ENCODE measurements at places on chromosomes 3 and 15. TPM values are rescaled to one million over a fixed set of nuclear protein-coding genes. Genes with fewer than 3 reads are reported as not detected.

DNA sequence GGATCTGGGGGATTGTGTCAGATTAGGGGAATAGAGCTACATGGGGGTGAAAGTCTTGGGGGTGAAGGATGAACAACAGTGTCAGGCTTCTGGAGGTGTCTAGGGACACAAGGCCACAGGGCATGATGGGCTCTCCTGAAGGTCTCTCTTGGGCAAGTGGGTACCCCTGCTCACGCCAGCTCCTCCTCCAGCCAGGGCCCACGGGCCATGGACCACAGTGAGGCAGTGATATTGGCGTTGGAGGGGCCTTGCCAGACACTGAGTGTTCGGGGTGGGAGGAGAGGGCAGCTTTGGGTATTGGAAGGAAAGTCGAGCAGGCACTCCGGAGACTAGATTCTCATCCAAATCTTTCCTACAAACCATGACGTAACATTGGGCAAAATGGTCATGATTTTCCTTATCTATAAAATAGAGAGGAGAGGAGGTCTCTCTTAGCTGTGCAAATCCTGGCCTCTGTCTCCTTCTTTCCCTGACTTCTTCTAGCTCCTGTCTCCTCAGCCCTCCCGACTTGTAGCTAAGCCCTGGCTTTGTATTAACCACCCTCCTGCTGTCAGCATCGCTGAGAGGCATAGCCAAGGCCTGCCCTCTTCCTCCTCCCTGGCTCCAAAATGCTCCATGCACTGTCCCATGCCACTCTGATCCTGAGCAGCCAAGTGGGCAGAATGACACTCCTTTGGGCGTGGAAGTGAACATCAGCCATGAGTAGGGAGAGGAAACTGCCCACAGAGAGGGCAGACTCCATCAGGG is 24.0 kb upstream of the SRP14 start:
- H3K27ac ChIP-seq: no peak overlapping the region
- no peak overlapping the region for H3K4me3 ChIP-seq
- no peaks in the 10 kb centered on the region for H3K27me3 ChIP-seq
- no peak for DNase-seq
- no peaks in the 10 kb centered on the region for H3K36me3 ChIP-seq
- peaks cover 27% of the 10 kb centered on the region for H3K4me1 ChIP-seq

GRCh38 chr15:64767203-64767602 is 8.2 kb downstream of the RBPMS2 start:
- H3K4me1 ChIP-seq: peaks cover 18% of the 10 kb centered on the region
- no peak overlapping the region for H3K4me3 ChIP-seq
- DNase-seq: no peak
- H3K36me3 ChIP-seq: no peaks in the 10 kb centered on the region

DNA sequence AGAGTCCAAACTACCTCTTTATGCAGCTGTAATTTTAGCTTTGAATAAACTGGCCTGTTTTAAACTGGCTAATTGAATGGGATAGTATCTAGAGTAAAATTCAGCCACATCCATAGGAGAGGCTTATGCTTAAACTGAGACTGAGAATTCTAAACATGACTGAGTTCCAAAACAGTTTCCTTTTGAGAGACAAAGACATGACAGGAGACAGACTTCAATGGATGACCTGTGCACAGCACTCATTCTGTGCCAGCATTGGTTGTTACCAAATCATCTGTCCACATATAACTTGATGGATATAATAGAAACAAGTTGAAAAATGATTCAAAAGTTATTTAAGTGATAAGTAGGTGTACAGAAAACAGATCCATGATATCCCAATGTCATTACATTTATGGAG is 20.9 kb downstream of the IL12A start:
- H3K27me3 ChIP-seq: peaks cover 2% of the 10 kb centered on the region
- H3K36me3 ChIP-seq: no peaks in the 10 kb centered on the region
- no peak overlapping the region for H3K27ac ChIP-seq
- no peak overlapping the region for H3K4me3 ChIP-seq
- no peaks in the 10 kb centered on the region for H3K4me1 ChIP-seq
- no peak for DNase-seq

GRCh38 chr3:140206196-140207040 is 271.4 kb downstream of the CLSTN2 start:
- H3K27ac ChIP-seq: no peak overlapping the region
- H3K4me3 ChIP-seq: no peak overlapping the region

- no peak overlapping the region for H3K27ac ChIP-seq
- no peaks in the 10 kb centered on the region for H3K27me3 ChIP-seq
- peaks cover 2% of the 10 kb centered on the region for H3K36me3 ChIP-seq
- H3K4me3 ChIP-seq: no peak overlapping the region
- H3K4me1 ChIP-seq: no peaks in the 10 kb centered on the region
Measured at GRCh38 chr3:160280836-160281235, 55.6 kb downstream of the C3orf80 start.

- no peaks in the 10 kb centered on the region for H3K27me3 ChIP-seq
- no peaks in the 10 kb centered on the region for H3K36me3 ChIP-seq
- DNase-seq: no peak
- H3K4me1 ChIP-seq: no peaks in the 10 kb centered on the region
Measured at GRCh38 chr15:58258501-58259292, 120.5 kb downstream of the AQP9 start.

CLDN16 gene
- 0.24 TPM for total RNA-seq

Data from HepG2 (cell line).